Esophagus squamous epithelium (tissue), 5 donors: ENCODE measurements at places on chromosomes 4 and X.

GRCh38 chrX:147735364-147735763 is 176.4 kb upstream of the FMR1 start:
- no peak for DNase-seq

- no peak for DNase-seq
Measured at GRCh38 chrX:155766321-155766720, 114.8 kb upstream of the VAMP7 start.

- no peak for DNase-seq
Measured at GRCh38 chrX:16839219-16839851, 30.8 kb downstream of the RBBP7 start.

DNA sequence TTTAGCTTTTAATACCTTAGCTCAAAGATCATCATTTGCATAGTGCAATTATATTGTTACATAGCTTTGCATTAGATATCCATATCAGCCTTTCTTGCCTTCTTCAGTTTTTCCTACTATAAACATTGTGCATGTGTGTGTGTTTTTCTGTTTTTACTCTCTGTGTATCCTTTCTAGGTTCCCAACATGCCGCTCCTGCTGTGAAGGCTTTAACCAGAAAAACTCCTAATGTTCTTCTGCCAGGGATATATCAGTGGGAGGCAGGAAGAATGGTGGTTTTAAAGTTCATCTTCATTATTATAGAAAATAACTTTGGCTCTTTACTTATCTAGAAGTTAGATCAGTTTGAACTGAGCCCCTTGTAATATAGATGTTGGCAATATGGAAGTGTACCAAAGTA is 61.2 kb downstream of the CPE start:
- DNase-seq = no peak

GRCh38 chr4:72938516-72938915 is 131.0 kb downstream of the COX18 start:
- no peak for DNase-seq

GRCh38 chr4:42501624-42502401 is 104.5 kb downstream of the SHISA3 start:
- DNase-seq = no peak
